ENCODE measurements at places on chromosomes 2 and 18.
A peak's percentile ranks its signal among the peaks of the same experiment; 100 is the strongest.

GRCh38 chr2:40304340-40304739 lies 147.6 kb downstream of the SLC8A1 start:
- DNase-seq: no peak

- no peak for DNase-seq
Measured at GRCh38 chr2:199764273-199764800, 86.7 kb downstream of the FTCDNL1 start.

DNA sequence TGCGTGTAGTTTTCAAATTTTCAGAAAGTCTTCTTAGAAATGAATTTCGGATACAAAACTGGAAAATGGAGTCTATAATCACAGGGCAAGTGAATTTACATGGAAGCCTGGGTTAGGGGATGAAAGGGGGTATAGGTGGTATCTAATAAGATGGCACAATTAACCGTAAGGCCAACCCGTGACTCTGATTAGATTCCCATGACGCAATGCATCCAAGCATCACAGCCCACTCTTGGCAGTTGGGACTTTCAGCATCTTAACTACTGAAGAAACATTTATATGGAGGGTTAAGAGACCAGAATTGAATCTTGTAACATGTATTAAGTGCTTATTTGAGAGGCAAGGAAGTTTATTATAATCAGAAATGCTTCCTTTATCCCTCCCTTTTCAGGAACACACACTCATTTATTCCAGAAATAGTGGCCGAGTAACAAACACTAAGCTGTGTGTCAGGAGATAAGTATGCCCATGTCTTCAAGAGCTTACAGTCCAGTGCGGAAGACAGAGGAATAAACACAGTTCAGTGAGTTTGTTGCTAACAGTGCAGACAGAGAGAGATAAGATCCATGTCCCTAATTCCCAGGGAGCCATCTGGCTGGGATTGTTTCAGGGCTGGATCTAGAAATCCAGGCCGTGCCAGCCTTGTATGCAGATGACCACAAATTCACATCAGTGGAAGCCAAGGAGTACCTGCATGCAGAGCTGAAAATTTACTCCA lies 151.2 kb downstream of the ANTXR1 start:
- no peak for DNase-seq

- DNase-seq: no peak
Measured at GRCh38 chr2:216777637-216778273, 82.1 kb downstream of the TNP1 start.

GRCh38 chr18:79864006-79864725 lies 66.4 kb downstream of the KCNG2 start:
- DNase-seq: no peak

- no peak for DNase-seq
Measured at GRCh38 chr2:97701186-97701585, 12.2 kb upstream of the ZAP70 start.

DNA sequence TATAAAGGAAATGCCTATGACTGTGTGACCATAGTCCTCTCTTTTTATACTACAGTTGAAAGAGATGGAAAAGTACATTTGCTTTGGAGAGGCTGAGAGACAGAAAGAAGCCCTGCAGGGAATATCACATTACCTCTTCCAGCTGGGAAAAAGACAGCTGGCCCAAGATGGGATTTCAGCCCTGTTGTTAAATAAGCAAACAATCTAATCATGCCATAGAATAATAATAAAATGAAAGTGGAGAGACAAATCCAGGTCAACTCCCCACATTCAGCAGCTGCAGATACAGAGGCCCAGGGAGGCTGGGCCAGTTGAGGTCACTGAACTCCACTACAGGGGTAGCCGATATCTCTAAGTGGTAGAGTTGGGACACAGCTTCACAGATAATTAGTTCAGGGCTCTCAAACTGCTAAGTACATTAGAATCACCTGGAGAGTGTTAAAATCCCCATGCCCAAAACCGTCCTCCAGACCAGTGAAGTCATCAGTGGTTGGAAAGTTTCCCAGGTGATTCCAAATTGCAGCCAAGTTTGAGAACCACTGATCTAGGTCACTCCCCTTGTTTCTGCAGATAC lies 81.9 kb downstream of the MOGAT1 start:
- DNase-seq: no peak

DNA sequence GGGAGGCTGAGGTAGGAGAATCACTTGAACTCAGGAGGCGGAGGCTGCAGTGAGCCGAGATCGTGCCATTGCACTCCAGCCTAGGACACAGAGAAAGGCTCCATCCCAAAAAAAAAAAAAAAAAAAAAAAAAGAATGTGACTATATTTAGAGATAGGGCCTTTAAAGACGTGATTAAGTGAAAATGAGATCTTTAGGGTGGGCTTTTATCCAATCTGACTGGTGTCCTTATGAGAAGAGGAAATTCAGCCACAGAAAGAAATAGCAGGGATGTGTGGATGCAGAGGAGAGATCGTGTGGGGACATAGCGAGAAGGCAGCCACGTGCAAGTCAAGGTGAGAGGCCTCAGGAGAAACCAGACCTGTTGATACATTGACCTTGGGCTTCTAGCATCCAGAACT lies 69.9 kb upstream of the ACSL3 start:
- DNase-seq: no peak

- no peak for DNase-seq
Measured at GRCh38 chr2:179260224-179260623, 4.4 kb downstream of the SESTD1 start.

DNA sequence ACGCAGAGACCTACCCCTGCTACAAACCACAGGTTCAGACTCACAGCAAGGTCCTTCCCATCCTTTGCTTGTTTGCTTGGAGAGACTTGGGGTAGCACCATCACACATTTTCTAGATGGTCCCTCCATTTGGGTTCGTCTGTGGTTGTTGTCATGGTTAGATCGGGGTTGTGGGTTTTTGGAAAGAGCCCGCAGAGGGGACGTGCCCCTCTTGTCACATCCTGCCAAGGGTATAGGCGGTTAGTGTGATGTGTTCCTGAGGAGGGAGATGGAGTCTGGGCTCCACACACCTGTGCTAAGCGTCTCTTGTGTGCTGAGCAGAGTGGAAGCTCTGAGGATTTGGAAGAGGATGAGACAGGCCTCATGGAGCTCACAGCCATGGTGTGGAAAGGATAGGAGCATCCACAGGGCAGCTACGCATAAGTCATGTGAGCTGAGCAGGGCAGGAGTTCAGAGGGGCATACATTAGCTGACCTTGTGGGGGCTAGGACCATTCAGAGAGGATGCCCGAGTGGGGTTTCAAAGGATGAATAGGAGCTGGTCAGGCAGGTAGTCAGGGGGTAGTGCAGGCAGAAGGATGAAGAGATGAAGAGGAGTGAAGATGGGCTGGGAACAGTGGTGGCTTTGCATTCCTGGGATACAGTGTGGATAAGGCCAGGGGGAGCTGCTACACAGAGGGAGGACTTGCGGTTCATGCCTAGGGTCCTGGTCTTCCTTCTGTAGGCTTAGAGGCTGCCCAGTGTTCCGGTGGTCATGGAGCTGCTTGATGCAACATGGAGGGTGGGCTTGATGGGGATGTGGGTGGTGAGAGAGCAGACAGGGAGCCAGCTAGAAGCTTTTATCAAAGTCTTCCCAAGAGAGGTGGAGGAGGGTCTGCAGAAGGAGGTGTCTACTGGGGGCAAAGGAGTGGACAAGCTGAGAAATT lies 62.9 kb downstream of the ACKR3 start:
- no peak for DNase-seq

DNA sequence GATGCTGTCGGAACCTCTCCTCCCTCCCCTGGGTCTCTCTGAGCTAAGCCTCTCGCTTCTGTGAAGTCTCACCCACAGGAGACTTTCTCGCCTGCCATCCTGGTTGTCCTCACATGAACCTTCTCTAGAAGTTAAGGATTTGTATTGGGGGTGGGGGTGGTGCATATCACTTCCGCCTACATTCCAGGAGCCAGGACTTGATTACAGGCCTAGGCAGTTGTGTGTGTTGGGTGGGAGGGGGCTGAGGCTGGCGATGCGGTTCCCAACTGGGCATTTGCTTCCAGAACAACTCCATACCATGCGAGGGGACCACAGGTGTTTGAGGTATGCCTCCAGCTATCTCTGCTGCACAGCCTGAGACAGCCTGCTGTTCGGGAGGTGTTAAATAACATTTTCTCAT lies 56.8 kb upstream of the MGAT4A start:
- DNase-seq: no peak

GRCh38 chr2:210171309-210172218 lies at the start of gene KANSL1L:
KANSL1L (minus strand) TSS chr2:210171409; CDS start chr2:210154582, 16,827 bp downstream.
- DNase-seq: peak; percentile 83

- DNase-seq: no peak
Measured at GRCh38 chr2:42171396-42171980, 2.3 kb downstream of the EML4 start.

- no peak for DNase-seq
Measured at GRCh38 chr2:146820672-146821071, 1024.2 kb upstream of the ACVR2A start.

- DNase-seq: no peak
Measured at GRCh38 chr2:15899327-15899612, 41.1 kb upstream of the MYCN start.

DNA sequence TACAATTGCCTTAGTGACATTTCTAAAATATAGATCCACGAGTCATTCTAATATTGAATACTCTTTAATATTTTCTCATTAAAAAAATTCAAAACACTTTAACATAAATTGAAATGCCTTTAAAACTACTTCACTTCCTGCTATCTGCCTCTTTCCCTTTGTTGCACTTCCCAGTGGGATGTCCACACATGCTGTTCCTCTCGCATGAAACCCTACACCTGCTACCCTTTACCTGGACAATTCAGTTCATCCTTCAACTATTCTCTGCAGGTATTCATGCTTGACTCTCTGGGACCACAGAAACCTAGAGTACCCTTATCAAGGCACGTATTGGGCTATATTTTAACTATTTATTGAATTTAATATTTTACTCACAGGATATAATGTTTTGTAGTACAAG lies 373.3 kb upstream of the GALNT5 start:
- DNase-seq: no peak

GRCh38 chr2:236855866-236856847 lies 229.5 kb upstream of the COPS8 start:
- no peak for DNase-seq

DNA sequence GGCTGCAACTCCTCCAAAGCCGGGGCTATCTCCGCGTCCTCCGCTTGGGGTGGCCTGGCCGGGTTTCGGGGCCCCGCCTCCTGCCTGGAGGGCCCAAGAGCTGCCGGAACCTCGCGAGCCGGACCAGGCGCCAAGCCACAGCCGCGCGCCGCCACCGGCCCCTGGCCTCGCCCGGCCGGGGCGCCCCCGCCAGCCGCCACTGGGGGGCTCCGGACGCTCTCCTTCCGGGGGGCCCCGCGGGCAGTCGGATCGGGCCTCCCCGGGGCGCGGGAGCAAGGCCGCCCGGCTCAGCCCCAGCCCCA lies 17.4 kb upstream of the HAAO start:
- DNase-seq: no peak

DNA sequence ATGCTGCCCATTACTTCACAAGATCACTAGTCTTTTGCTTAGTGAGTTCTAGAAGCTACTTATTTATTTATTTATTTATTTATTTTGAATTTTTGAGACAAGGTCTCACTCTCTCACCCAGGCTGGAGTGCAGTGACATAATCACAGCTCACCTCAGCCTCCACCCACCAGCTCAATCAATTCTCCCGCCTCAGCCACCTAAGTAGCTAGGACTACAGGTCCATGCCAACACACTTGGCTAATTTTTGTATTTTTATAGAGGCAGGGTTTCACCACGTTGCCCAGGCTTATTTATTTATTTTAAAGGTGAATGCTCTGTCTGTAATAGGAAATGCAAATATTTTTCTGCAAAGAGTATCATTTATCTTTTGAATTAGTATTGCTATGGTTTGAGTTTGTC lies 67.7 kb downstream of the ATAD2B start:
- no peak for DNase-seq

DNA sequence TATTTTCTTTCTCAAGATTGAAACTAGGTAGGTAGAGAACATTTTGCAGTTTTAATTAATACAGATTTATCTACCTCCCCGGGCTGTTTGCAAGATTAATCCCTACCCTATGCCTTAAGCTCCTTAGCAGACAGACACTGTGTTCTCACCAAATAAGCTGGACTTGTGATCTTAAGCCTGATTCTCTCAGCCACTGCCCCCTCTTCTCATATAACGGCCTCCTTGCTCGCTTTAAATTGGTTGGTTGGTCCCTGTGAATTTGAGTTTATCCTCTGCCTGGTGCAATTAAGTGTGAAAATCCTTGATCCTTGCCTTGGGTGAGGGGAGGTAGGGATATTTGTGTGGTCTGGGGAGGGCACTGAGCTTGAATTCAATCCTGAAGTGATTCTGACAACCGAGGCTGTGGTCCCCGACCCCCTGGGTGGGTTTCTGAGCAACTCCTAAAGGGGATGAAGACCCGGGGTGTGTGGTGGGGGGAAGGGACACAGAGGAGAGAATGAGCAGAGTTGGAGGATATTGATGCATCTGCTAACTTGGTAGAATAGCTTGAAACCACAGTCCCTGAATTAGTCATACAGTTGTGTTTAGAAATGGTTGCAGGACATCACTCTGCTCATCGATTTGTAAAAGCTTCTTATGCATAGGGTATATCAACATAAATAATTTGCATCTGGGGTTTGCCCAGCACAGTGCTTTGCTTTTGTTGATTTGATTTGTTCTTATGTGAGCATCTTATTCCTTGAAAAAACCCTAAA lies 36.9 kb upstream of the NCKAP5 start:
- no peak for DNase-seq

- DNase-seq: no peak
Measured at GRCh38 chr18:79687806-79688205, 8.2 kb downstream of the CTDP1 start.

GRCh38 chr2:202491514-202491913 lies 115.4 kb downstream of the BMPR2 start:
- DNase-seq: no peak

DNA sequence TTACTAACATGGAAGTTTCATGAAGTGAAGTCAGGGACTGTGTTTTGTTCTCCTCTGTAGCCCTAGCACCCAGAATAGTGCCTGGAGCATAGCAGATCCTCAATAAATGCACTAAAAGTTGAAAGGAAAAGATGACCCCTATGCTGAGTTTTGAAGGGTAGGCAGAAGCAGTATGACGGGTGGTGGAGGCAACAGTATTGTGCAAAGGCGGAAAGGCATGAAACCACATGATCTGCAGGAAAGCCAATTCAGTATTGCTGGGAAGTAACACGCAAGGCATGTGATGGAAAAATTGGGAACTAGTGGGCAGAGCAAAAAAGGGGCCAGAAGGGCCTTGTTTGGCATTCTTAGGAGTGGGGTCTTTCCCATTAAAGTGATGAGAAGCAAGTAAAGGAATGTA lies 23.1 kb downstream of the DTNB start:
- DNase-seq: no peak

DNA sequence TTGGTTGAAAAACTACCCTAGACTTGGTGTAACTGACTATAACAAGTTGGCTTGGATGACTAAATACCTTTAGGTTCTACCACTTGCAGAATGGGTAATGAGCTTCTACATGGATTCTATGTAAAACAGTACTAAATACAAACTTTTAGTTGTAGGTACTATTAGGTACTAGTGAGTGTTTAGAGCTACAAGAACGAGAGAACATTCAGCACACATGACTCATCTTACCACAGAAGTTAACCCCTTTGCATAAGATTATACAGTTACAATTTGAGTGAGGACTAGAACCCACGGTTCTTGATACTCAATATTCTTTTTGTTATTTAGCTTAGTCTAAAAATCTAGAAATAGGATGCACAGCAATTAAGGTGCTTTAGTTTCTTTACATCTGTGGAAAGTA lies 101.7 kb upstream of the TFCP2L1 start:
- DNase-seq: no peak

- no peak for DNase-seq
Measured at GRCh38 chr2:177211169-177211568, 1.4 kb upstream of the HNRNPA3 start.

- no peak for DNase-seq
Measured at GRCh38 chr2:134845719-134846118, 7.3 kb downstream of the ACMSD start.

GRCh38 chr2:25470806-25471205 lies 129.1 kb upstream of the DNMT3A start:
- no peak for DNase-seq

Measured in esophagus squamous epithelium (tissue), 5 donors.